ENCODE measurements at places on chromosomes 7 and 10. TPM values are rescaled to one million over a fixed set of nuclear protein-coding genes. Genes with fewer than 3 reads are reported as not detected.

DNA sequence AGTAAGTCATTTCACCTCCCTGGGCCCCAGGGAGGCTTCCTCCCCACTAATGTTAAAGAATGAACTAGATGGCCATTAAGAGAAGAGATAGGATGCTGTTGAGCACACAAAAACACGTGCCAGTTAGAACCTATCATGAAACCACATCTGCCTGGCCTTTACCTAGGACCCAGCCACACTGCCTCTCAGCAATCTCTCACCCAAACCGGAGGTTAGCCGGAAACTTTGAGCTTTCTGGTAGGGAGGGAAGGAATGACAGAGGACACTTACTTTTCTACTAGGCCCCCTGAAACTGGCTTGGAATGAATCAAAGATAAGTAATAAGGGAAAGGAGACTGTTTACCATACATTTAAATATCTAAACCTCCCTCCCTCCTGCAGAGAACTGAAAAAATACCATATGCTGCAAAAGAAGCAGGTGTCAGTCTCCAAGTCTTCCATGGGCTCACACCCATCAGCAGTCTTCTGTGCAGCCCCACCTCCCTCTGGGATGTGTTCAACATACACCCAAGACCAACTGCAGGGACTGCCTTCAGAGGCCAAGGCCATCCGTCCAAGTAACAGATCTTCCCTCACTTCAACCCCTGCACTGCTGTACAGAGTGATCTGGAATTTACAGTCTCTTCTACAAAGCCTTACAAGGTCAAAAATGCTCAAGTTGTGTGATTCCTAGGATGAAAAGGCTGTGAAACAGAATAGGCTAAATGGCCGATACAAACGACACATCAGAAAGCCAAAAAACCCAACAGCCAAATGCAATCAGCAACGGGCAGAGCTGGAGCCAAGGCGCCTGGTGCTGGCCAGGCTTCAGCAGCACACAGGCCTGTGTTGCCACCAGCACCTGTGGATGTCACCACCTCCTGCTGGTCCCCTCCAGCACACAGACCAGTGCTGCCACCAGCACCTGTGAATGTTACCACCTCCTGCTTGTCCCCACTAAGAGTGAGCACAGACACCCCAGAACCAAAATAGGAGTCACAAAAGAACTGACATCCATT lies 42.4 kb downstream of the SORBS1 start:
- no peaks in the 10 kb centered on the region for H3K27me3 ChIP-seq
- peaks cover 2% of the 10 kb centered on the region for H3K4me1 ChIP-seq
- H3K27ac ChIP-seq: no peak overlapping the region

- no peak overlapping the region for H3K27ac ChIP-seq
- H3K36me3 ChIP-seq: no peaks in the 10 kb centered on the region
- no peak overlapping the region for H3K4me3 ChIP-seq
- no peaks in the 10 kb centered on the region for H3K4me1 ChIP-seq
Observed at GRCh38 chr10:64508029-64508661, 986.9 kb downstream of the REEP3 start.

- H3K4me3 ChIP-seq: no peak overlapping the region
- no peaks in the 10 kb centered on the region for H3K4me1 ChIP-seq
- H3K36me3 ChIP-seq: no peaks in the 10 kb centered on the region
- peaks cover under 1% of the 10 kb centered on the region for H3K27me3 ChIP-seq
- no peak overlapping the region for H3K27ac ChIP-seq
Observed at GRCh38 chr10:124083047-124083739, 10.2 kb downstream of the CHST15 start.

GRCh38 chr7:47634273-47634672 lies 52.4 kb upstream of the TNS3 start:
- H3K4me1 ChIP-seq: no peaks in the 10 kb centered on the region
- H3K27ac ChIP-seq: no peak overlapping the region
- H3K36me3 ChIP-seq: no peaks in the 10 kb centered on the region
- no peak for DNase-seq
- H3K27me3 ChIP-seq: no peaks in the 10 kb centered on the region

DNA sequence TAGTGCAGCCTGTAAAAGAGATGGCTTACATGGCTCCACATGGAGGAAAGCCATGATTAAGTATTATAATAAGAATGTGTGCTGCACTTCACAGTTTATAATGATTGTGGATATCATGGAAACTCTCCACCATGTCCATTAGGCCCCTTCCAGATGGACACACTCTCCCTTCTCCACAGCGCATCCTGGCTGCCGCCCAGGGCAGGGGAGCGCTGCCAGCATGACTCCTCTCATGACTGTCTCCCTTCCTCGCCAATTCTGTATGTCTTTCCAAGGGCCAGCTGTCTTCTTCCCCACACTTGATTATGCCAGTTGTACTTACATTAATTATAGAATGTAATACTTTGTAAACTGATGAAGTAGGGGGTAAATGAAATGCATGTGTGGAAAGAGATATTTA lies 259.3 kb upstream of the TMEM72 start:
- H3K36me3 ChIP-seq: no peaks in the 10 kb centered on the region
- H3K4me1 ChIP-seq: no peaks in the 10 kb centered on the region
- no peaks in the 10 kb centered on the region for H3K27me3 ChIP-seq

GRCh38 chr10:17954861-17955260 lies 3.1 kb downstream of the SLC39A12 start:
- no peaks in the 10 kb centered on the region for H3K4me1 ChIP-seq
- no peak overlapping the region for H3K27ac ChIP-seq
- no peaks in the 10 kb centered on the region for H3K36me3 ChIP-seq
- no peaks in the 10 kb centered on the region for H3K27me3 ChIP-seq
- H3K4me3 ChIP-seq: no peak overlapping the region
- no peak for DNase-seq

DNA sequence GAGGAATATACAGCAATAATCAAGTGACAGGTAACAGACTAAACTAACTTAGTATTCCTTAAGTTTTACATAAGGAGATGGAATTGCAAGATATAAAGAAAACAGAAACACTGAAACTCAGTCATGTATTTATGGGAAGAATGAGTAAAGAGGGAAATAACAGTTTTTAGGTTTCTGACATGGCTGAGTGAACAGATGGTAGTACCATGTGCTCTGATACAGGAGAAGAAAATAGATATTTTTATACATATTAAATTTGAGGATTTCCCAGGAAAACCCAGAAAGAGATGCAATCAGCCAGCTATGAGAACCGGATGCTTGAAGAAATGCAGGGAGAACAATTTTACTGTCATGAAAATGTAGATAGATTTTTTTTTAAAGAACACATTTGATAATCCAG lies 669.5 kb upstream of the GRM3 start:
- no peak overlapping the region for H3K4me3 ChIP-seq
- H3K36me3 ChIP-seq: no peaks in the 10 kb centered on the region
- H3K27ac ChIP-seq: no peak overlapping the region
- DNase-seq: no peak
- H3K27me3 ChIP-seq: no peaks in the 10 kb centered on the region
- no peaks in the 10 kb centered on the region for H3K4me1 ChIP-seq

DNA sequence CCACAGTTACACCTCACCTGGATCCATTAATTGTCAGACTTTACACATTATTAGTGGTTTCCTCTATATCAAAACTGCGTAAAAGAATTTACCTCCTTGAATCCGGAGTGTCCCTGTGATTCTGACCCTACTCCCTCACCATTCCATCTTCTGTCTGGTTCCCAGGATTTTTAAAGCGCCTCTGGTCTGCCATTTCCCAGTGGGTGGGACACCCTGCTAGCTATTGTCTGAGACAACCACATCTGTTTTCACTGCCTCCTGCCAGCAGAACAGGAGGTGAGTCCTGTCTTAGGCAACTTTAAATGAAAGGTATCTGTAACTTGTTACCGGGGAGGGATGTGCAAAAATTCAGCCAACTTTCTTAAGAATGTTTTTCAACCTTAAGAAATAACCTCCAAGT lies 2.3 kb downstream of the MACROH2A2 start:
- no peak overlapping the region for H3K27ac ChIP-seq
- peak overlapping the region; percentile 44 for H3K4me3 ChIP-seq
- DNase-seq: no peak
- peaks cover 5% of the 10 kb centered on the region for H3K4me1 ChIP-seq
- no peaks in the 10 kb centered on the region for H3K36me3 ChIP-seq
- H3K27me3 ChIP-seq: peaks cover 36% of the 10 kb centered on the region

DNA sequence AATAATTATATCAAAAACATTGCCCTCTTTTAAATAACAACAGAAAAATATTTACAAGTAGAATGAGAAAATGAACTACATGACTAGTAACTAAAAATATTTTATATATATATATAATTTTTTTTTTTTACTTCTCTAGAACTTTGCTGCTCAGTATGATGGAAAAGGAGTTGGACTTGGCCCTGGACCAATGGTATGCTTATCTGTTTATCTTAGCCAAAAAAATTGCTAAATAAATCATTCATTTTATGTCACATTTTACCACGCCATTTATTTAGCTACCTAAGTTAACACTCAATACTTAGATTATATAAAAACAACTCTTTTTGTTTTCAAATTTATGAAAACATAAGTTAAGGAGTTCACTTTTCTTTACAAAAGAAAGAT lies 6.7 kb downstream of the COL1A2 start:
- H3K27ac ChIP-seq: no peak overlapping the region
- DNase-seq: no peak
- no peaks in the 10 kb centered on the region for H3K4me1 ChIP-seq

- H3K4me1 ChIP-seq: peaks cover 36% of the 10 kb centered on the region
- peak overlapping the region; percentile 77 for H3K4me3 ChIP-seq
- H3K36me3 ChIP-seq: peaks cover 3% of the 10 kb centered on the region
- peak overlapping the region; percentile 79 for H3K27ac ChIP-seq
- DNase-seq: peak; percentile 80
Observed at GRCh38 chr7:105691680-105692564, 110.6 kb upstream of the EFCAB10 start.

GRCh38 chr7:157515342-157516041 lies 178.7 kb downstream of the DNAJB6 start:
- no peak overlapping the region for H3K27ac ChIP-seq
- DNase-seq: no peak
- H3K27me3 ChIP-seq: no peaks in the 10 kb centered on the region
- H3K4me3 ChIP-seq: no peak overlapping the region
- no peaks in the 10 kb centered on the region for H3K36me3 ChIP-seq

DNA sequence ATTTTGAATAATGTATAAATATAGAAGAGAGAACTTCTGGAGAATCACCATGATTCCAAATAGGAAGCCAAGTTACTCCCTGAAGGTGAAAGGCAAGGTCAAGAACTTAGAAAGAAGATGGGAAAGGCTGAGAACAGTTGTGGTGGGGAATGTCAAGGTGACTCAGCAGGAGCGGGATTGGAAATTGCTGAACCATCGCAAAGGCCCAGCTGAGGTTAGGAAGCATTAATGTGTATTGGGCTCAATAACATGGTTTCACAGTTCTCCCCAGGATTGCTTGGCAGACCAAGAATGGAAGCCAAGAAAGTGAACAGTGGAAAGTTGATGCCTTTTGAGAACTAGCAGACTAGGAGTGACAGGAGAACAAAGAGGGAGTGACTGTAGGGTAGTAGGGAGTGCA lies 133.3 kb downstream of the VTI1A start:
- H3K36me3 ChIP-seq: peaks cover 7% of the 10 kb centered on the region
- H3K27ac ChIP-seq: no peak overlapping the region
- H3K4me1 ChIP-seq: no peaks in the 10 kb centered on the region
- H3K4me3 ChIP-seq: no peak overlapping the region

DNA sequence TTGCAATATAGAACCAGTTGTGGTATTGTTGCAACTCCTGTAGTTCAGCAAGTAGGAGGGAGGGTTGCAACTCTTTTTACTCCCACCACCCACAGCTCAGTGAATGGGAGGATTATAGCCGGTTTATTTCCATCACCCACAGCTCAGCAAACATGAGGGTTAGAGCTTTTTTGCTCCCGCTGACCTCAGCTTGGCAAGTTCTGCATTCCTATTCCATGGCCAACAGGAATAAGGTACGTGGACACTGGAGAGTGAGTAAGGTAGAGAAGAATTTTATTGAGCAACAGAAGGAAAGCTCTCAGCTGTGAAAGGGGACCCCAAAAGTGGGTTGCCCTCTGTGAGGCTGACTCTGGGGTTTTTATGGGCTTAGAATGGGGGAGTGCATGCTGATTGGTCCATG lies 167.1 kb upstream of the SMIM30 start:
- H3K36me3 ChIP-seq: no peaks in the 10 kb centered on the region
- no peak overlapping the region for H3K4me3 ChIP-seq
- no peak overlapping the region for H3K27ac ChIP-seq
- peaks cover 9% of the 10 kb centered on the region for H3K27me3 ChIP-seq
- no peaks in the 10 kb centered on the region for H3K4me1 ChIP-seq

DNA sequence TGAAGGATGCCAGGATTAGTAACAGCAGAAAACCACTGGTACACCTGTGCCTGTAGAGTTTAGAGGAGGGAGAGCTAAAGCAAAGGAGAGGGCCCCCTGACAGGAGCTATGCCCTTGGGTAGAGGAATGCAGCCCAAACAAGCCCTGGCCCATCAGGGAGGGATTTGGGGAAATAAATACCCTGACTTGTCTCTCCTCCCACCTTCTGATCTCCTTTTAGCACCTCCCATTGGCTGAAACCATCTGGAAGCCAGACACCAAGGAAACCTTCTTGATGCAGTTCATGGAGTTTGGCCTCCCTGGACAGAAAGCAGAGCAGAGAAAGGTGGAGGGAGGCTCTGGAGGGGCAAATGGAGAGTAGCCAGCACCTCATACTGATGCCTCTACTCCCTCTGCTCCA lies 45.3 kb downstream of the ADRA2A start:
- H3K27me3 ChIP-seq: peaks cover 2% of the 10 kb centered on the region
- no peak overlapping the region for H3K27ac ChIP-seq
- no peak overlapping the region for H3K4me3 ChIP-seq
- no peak for DNase-seq
- H3K4me1 ChIP-seq: no peaks in the 10 kb centered on the region
- no peaks in the 10 kb centered on the region for H3K36me3 ChIP-seq

DNA sequence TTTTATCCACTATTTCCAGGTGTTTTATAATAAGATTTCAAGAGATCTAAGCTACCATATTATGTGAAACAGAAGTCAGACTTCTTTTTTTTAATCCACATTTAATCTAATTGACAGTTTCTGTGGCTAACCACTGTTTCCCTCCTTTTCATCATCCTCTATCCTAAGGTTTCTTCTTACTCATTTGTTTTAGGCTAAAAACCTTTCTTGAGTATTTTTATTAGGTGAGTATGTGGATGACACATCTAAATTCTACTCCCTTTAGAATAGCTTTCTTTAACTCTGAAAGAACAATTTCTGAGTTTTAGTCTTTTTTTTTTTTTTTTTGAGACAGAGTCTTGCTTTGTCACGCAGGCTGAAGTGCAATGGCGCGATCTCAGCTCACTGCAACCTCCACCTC lies 62.7 kb downstream of the NPY start:
- H3K27me3 ChIP-seq: peaks cover 10% of the 10 kb centered on the region
- no peak for DNase-seq
- H3K36me3 ChIP-seq: no peaks in the 10 kb centered on the region

GRCh38 chr7:158702944-158703343 lies 1.7 kb downstream of the NCAPG2 start:
- peaks cover 37% of the 10 kb centered on the region for H3K36me3 ChIP-seq
- no peaks in the 10 kb centered on the region for H3K27me3 ChIP-seq
- H3K4me3 ChIP-seq: peak overlapping the region; percentile 82
- no peak for DNase-seq

GRCh38 chr7:159026271-159027055 lies 118.2 kb downstream of the VIPR2 start:
- peaks cover 18% of the 10 kb centered on the region for H3K27me3 ChIP-seq
- H3K4me1 ChIP-seq: peaks cover 15% of the 10 kb centered on the region
- H3K27ac ChIP-seq: peak overlapping the region; percentile 41
- H3K36me3 ChIP-seq: no peaks in the 10 kb centered on the region
- no peak overlapping the region for H3K4me3 ChIP-seq
- peak; percentile 77 for DNase-seq

Gene GTF2IRD1
- total RNA-seq: 2.9 TPM

Gene NPM3
- 230 TPM for total RNA-seq

Gene PPP1R17
- total RNA-seq: not detected

Gene CACNB2
- total RNA-seq: not detected

Gene PAPSS2
- 0.38 TPM for total RNA-seq

Gene CYP3A4
- not detected for total RNA-seq

Gene BTBD16
- not detected for total RNA-seq

Gene EVX1
- total RNA-seq: not detected
